ENCODE measurements at places on chromosomes 7 and 10.
A peak's percentile ranks its signal among the peaks of the same experiment; 100 is the strongest.

DNA sequence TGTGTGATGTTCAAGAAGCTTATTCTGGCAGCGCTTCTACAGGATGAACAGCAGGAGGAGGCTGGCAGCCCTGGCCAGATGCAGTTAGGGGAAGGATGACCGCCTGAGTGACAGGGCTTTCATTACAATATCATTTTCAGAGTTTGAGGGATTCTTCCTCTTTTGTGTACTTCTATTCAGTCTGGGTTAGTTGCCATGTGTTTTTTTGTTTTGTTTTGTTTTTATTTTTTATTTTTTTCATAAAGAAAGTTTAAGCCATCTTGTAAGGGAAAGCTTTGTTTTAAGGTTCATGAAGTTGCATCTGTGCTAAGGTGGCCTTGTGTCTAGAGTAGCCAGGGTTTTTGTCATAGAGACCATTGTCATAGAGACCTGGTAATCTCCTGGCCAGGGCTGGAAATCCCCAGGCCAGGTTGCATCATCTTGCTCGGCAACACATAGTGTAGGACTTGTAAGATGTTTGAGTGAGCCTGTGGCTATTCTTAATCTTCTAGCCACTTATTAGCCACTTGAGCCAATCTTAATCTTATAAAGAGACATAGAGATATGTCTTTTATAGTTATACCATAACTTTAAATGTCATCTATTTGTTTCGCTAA, 230.5 kb upstream of the TMEM229A start:
- peak; percentile 69 for DNase-seq

- DNase-seq = no peak
Observed at GRCh38 chr10:30943451-30943850, 88.2 kb downstream of the ZNF438 start.

DNA sequence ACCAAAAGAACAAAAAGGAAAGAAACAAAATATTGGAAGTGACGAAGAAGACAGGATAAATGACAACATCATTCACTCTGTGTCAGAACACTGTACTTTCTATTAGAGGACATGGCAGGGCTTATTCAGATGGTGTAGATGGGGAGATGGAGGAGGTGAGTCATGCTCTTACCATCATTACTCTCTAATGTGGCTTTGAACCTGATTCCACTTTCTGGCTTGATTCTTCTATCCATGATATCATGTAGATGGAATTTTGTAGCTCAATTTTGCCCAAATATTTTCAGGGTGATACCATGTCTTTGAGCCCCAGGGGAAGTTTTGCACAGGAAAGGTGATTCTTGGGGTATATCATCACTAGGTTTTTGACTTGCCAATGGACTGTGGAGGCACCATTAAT, 91.7 kb downstream of the CFAP58 start:
- no peak for DNase-seq

GRCh38 chr7:47453093-47454061, 128.5 kb downstream of the TNS3 start:
- DNase-seq = no peak

DNA sequence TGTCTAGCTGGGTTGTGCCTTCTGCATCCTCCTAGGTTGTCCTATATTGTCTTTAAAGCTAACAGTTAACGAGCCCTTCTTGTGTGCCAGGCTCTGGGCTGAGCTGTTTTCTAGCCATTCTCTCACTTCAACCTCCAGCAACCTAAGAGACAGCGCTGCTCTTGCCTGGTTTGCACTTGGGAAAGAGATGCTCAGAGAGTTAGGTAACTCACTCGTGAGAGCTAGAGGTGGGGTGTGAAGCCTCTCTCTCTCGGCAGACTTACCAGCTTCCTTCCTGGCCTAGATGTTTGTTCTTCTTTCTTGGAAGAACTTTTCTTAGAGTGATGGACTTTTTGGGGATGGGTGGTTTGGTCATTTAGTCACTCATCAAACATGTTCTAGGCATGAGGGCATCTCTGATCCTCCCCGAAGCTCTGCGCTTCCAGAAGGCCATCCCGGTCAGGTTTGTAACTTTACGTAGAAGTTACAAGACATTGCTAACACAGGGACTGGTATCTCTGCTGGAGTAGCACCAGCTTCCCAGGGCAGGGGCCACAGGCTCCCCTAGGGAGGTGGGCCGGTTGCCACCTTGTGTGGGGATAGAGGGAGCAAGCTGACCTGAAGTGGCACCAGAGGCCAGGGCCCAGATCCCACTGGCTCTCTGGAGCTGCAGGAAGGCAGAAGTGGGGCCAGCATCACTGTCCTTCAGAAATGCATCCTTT, 14.3 kb downstream of the TSPAN15 start:
- no peak for DNase-seq
